ENCODE measurements at places on chromosomes 13 and 19.

- DNase-seq: no peak
Observed at GRCh38 chr19:57671124-57671895, 2.6 kb downstream of the ZSCAN4 start.

GRCh38 chr19:18291019-18291524 is 9.7 kb upstream of the JUND start:
- DNase-seq: no peak

DNA sequence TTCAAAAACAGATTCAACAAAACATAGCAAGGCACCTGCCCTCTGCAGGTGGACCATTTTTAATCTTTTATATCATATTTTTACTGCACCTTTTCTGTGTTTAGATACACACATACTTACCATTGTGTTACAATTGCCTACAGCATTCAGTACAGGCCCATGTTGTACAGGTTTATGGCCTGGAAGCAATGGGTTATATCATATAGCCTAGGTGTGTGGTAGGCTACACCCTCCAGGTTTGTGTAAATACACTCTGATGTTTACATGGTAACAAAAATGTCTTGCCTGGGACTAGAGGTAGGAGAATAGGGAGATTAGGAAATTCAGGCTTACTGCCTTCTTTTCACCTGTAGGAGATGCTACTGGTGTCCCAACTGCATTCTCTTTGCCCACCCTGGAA is 8.2 kb upstream of the UBAC2 start:
- DNase-seq: no peak

DNA sequence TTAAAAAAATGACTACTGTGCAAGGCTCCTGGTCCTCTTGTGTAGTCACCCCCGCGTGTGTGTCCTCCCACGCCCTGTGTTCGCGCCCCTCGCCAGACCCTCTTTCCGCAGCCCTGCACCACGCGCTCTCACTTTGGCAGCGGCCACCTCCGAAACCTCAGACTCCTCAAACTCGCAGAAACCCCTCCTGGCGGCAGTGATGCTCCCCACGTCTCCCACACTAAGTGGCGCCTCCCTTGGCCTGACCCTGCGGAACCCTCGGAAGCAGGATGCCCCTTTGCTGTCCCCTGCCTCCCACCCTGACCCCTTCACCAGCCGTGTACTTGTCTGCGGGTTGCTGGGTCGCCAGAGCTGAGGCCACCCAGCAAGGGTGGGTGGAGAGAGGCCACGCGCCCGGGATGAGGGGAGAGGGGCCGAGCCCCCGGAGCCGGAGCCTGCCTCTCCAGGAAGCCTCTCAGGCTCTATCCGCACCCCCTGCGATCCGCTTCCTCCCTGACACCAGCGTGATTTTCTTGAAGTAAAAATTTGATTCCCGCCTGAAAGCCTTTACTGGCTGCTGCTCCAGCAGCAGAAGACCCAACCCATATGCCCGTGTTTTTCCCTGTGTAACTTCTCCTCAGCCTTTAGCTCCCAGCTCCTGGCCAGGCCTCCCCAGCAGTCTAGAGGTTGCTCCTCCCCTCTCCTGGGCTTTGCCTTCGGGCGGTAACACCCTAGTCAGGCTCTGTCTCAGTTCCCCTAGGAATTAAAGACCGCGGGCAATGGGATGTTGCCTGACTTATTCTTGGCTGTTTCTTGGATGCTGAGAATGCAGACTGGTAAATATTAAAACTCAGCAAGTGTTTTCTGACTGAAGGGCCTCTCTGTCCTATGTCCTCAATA is 55.2 kb downstream of the MIPEP start:
- no peak for DNase-seq

- DNase-seq: no peak
Observed at GRCh38 chr19:24046550-24046949, 40.4 kb upstream of the ZNF254 start.

- no peak for DNase-seq
Observed at GRCh38 chr13:39170711-39171110, 132.5 kb downstream of the NHLRC3 start.

DNA sequence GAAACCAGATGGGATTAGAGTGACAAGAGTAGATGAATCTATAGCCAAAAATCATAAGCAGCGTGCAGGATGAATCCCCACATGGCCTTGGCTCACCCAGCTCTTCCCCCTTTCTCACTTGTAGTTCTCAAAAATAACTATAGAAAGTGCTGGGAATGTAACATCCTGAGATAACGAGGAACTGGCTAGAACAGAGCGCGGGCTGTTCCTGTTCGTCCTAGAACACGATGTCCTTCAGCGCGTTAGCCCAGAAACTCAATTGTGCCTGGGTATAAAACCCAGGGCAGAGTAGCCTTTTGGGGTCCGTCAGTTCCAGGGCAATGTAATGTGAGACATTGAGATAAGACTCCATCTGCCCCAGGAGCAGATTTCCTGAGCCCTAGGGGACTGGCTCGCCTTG is 326.2 kb downstream of the TSHZ3 start:
- DNase-seq: no peak

DNA sequence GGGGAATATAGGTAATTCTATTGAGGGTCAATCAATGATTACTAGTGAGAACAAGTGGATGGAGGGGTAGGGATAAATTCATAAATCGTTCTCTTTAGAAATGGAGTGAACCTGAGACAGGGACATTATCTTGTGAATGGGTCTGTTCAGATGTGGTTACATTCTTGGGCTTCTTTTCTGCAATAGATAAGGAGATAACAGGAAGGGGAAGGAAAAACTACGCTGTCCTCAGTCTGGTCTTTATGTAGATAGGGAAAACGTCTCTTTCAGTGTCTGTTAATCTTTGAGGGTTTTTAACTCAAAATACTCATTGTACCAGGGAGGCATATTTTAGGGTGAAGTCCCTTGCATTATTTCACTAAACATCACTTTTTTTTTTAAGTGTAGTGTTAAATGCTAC is 266.7 kb upstream of the MAB21L1 start:
- no peak for DNase-seq

- DNase-seq: peak; percentile 17
Observed at GRCh38 chr19:33514885-33515551, 6.6 kb downstream of the PEPD start.

DNA sequence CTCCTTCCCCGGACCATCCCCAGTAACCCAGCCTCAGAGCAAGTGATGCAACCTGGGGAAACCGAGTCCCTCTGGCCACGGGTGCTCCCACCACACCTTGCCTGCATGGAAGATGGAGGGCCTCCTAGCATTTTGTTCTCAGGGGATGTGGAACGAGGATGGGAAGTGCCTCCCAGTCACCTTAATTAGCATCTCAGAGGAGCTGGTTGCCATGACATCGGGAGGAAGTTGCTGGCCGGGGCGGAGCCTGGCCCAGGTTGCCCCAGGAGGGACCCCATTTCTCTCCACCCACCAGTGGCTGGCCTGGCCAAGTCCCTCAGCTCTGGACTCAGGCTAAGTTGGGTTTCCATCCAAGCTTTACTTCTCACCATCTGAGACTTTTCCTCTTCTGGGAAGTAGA is 24.1 kb upstream of the PTPRS start:
- DNase-seq: no peak

GRCh38 chr19:44662691-44663385 is 8.4 kb upstream of the CEACAM19 start:
- DNase-seq: no peak

Measured in suppressor macrophage treated with lipopolysaccharide for 4 hours (primary cell).